RWPE2 (cell line): ENCODE measurements at places on chromosomes 16 and 17.

DNA sequence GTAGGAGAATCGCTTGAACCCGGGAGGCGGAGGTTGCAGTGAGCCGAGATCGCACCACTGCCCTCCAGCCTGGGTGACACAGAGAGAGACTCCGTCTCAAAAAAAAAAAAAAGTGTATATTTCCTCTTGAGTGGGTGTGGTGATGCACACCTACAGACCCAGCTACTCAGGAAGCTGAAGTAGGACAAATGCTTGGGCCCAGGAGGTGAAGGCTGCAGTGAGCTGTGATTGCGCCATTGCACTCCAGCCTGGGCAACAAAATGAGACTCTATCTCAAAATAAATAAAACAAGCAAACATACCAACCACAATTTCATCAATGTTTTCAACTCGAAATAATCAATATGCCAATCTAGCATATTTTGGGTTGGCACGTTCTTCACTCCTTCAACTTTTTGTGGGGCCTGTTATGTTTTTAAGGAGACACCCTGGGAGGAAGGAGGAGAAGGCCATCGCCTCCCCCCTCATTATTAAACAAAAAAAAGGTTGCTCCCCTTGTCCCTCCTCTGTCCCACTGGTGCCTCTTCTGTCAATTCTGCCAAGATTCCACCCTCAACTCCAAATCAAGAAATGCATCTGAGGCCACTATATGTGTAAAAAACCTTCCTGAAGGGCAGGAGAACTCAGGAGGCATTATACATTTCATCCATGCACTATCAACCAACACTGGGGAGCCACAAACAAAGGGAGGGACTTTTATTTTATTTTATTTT, 52.4 kb upstream of the ATF7IP2 start:
- no peak for DNase-seq

DNA sequence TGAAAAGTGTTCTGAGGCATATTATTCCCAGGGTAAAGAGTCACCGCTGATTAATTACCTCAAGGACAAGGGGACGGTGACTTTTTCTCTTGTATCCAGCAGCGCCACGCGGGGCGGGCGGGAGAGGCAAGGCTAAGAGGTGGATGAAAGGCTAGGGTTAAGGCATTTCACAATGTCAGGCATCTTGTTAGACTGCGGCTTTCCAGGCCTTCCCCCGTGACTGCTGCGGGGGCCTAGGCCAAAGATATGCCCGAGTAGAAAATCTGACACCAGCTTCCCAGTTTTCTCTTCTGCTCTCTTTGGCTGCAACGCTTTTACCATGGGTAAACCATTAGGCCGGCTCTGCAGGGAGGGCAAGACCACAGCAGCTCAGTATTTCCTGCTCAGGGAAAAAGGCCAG, 698.2 kb downstream of the MAF start:
- no peak for DNase-seq

DNA sequence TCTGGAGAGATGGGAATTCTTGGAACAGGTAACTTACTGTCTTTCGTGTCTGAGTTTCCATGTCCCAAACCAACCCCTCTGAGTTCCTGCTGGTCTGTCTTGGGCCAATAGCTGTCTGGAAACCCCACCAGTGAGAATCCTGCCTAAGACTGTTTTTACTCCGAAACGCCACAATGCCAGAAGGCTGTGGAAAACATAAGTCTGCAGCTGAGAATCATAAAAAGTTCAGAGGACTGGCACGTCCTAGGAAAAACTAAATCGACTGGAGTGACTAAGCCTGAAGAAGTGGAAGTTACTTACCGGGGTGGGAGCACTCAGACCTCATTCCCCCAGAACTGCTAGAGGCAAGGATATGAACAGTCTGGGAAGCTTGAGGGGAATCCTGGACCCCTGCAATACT, 13.3 kb downstream of the LRRC75A start:
- no peak for DNase-seq

DNA sequence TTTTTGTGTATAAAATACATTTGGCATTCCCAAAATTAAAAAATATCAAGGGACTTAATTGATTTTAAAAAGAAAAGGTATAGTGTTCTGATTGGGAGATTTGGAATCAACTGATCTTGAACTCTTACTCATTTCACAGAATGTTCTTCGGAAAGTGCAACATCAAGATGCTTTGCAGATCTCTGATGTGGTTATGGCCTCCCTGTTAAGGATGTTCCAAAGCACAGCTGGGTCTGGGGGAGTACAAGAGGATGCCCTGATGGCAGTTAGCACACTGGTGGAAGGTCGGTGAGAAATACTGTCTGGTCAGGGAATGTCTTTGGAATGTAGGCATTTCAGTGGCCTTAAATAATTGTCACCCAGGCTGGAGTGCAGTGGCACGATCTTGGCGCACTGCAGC, 19.5 kb upstream of the TBKBP1 start:
- DNase-seq: no peak

- no peak for DNase-seq
Observed at GRCh38 chr16:52597772-52598483, 51.0 kb upstream of the TOX3 start.

- DNase-seq: no peak
Observed at GRCh38 chr17:40448639-40449261, 5.5 kb downstream of the IGFBP4 start.

DNA sequence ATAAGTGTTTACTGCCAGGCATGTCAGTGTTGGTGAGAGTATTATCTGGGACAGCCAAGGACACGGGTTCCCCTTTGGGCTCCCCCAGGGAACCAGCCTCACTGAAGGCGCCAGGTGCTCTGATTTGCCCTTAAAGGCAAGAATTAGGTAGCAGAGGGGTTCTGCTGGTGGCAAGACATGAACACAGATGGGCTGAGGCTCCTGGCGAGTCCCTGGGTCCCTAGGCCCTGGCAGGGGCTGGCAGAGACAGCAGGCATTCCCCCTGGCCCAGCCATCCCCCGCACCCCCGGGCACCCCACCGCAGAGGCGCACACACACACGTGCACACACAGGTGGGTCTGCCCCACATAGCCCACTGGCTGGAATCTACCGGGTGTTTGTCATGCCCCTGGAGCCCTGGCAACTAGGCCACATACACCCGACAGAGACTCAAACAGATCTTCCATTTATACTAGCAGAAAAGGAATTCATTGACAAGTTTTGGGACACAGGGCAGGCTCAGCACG, 153.3 kb downstream of the C16orf78 start:
- DNase-seq: no peak

DNA sequence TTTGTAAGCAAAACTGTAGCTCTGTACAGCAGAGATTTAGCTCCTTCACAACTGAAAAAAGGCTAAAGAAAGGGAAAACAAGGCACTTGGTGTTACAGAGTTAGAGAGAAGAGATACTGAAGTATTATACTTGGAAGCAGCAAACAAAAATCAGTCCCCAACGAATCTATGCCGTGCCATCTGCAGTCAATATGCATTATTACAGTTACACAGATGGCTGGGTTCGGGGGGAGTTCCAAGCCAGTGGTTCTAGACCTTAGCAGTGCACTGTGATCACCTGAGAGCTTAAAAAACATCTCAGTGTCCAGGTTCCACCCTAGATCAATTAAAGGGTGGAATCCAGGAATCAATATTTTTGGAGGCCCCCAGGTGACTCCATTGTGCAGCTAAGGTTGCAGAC, 489.9 kb downstream of the SHISA9 start:
- DNase-seq: no peak
